Cortex of kidney (tissue), 1 donor: ENCODE measurements at places on chromosomes 7 and 10.

- DNase-seq = no peak
Observed at GRCh38 chr10:58050575-58050974, 217.1 kb downstream of the IPMK start.

GRCh38 chr7:154909241-154910105 is 93.5 kb downstream of the PAXIP1 start:
- DNase-seq = no peak

- DNase-seq = no peak
Observed at GRCh38 chr7:32200646-32201045, 130.4 kb upstream of the PDE1C start.

GRCh38 chr10:28387140-28387539 is 84.3 kb upstream of the MPP7 start:
- DNase-seq = no peak

- DNase-seq = no peak
Observed at GRCh38 chr7:50214771-50215170, 89.7 kb upstream of the IKZF1 start.
